ENCODE measurements at places on chromosomes 7 and 10.

- no peak for DNase-seq
Measured at GRCh38 chr7:20033621-20034400, 183.4 kb downstream of the MACC1 start.

DNA sequence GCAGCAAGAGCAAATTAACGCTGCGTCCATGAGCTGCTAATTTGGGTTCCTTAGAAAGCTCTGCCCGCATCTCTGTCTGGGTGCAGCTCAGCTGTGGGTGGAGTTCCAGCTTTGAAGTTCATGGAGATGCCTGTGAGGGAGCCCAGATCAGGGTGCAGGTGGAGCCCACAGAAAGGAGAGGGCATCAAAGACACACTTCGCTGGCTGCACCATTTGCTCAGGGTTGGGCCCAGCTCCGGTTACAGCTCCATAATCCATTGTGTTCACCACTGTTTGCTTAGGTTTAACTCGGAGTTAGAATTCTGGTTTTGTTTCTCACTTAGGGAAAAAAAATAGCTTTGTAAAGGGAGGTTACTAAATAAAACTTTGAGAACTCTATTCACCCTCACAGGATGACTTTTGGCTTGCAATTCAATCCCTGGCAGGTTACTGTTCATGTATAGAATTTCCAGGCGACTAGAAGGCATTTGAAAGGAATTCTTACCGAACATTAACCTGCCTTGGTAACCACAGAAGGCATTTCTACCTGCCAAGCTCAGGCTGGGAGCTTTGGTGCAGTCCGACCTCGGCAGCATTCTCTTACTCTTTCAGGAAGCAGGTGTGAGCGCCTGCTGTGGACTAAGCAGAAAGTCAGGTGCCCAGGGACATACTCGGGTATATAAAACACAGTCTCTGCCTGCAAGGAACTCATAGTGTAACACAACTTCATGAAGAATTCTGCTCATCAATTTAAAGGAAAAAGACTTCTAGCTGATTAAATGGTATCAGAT, 179.5 kb upstream of the RNF32 start:
- DNase-seq = no peak

- peak; percentile 65 for DNase-seq
Measured at GRCh38 chr10:124641282-124642087, 102.7 kb downstream of the FAM53B start.

- no peak for DNase-seq
Measured at GRCh38 chr7:47291461-47292081, 290.3 kb downstream of the TNS3 start.

DNA sequence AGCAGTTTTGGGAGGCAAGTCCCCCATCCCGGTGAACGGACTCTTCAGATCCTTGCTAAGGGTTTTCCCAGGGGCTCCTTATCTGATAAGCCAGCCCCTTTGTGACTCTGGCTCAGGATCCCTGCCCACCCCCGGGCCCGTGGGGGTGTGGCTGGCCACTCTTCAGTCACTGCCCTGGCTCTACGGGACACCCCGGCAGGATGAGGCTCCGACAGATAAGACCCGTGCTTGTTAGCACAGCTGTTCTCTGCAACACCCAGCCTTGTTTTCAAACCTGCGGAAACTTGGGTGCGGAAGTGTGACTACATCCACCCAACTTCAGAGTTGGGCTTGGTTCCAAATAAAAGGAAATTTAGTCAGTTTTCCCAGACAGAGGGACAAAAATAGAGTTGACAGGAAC, 66.7 kb upstream of the PODXL start:
- no peak for DNase-seq

DNA sequence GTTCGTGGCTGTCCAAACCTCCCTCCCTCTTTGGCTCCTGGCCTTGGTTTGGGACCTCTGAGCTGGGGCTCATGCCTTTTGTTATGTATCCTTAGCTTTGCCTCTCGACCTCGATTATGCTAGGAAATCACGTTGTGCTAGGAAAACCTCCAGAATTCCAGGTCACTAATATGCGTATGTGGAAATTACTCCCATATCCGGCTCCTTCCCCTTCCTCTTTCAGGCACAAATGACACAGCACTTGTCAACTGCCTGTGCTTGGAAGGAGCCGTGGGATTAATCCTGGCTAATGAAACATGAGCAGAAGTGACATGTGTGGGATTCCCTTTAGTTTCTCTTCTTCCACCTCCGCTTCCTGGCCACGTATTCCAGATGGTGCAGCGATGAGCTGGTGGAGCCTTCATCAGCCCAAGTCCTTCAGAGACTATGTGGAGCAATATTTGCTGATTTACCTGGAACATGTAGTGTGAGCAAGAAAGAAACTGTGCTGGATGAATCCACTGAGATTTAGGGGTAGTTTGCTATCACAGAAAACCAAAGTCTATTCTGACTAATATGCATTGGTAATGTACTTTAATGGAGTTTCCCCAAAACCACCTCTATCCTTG, 149.2 kb downstream of the REEP3 start:
- DNase-seq = no peak

DNA sequence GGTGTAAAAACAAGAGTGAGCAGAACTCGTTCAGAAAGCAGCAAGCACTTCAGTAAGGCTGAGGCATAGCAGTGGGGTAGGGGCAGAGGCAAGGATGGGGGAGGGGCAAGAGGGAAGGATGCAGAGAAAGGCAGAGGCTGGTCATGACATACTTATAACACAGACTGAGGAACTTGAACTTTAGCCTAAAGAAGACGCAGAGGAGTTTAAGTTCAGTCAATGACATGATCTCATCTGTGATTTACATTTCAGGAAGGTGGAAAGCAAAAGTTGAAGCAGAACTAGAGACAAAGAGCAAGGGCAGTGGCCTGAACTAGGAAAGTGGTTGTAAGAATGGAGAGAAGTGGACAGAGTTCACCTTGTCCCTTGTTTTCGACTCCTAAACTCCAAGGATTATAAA, 15.8 kb downstream of the MACC1 start:
- peak; percentile 62 for DNase-seq

- DNase-seq = no peak
Measured at GRCh38 chr7:92841192-92841591, 4.8 kb upstream of the CDK6 start.

DNA sequence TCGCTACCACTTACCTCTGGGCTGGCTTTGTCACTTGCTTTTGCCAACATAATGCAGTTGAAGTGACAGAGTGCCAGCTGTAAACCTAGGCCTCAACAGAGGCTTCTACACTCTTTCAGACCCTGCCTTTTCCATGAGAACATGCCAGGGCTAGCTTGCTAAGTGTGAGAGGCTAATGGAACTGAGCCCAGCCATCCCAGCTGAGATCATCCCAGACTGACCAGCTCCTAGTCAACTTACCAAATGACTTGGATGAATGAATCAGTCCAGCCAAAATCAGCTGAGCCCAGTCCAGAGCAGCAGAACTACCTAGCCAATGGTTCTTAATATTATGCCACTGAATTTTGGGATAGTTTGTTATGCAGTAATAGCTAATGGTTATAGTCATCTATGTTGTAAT, 34.7 kb upstream of the MKLN1 start:
- no peak for DNase-seq

DNA sequence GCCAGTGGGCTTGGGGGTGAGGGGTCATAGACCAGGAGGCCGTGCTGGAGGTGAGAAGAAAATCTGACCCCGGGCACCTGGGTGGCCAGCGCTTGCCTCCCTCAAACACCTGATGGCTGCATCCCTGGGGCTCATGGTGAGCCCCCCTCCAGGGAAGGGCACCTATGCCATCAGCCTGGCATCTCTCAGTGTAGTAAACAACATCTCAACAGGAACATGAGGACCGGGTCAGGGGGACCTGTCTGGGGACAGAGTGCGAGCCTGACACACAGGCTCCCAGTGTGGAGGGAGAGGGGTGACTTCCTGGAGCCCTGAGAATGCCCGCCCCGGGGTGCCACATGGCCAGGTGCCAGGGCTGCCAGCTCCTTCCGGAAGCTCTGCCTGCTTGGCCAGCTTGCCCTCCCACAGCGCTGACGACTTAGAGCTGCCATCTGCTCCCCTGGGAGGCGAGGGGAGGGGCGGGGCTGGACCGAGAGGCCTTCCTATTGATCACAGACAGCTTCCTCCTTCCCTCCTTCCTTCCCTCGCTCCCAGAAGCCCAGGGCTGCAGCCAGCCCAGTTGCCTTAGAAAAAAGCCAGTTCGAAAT, 12.3 kb downstream of the STX1A start:
- DNase-seq = peak; percentile 95

DNA sequence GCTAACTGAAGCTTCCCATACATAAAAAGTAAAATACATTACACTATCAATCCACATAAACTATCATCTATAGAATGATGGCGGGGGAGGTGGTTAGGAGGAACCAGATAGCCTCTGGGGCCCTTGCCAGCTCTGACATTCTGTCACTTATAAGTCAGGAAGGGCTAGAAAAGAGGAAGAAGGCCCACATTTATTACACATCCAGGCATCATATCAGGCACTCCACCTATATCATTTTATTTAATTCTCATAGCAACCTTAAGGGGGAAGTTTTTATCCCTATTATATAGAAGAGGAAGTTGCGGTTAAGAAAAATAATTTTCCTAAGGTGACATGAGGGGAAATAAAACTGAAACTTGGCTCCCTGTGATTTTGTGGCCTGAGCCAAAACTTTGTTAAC, 29.9 kb downstream of the HEPACAM2 start:
- DNase-seq = no peak

DNA sequence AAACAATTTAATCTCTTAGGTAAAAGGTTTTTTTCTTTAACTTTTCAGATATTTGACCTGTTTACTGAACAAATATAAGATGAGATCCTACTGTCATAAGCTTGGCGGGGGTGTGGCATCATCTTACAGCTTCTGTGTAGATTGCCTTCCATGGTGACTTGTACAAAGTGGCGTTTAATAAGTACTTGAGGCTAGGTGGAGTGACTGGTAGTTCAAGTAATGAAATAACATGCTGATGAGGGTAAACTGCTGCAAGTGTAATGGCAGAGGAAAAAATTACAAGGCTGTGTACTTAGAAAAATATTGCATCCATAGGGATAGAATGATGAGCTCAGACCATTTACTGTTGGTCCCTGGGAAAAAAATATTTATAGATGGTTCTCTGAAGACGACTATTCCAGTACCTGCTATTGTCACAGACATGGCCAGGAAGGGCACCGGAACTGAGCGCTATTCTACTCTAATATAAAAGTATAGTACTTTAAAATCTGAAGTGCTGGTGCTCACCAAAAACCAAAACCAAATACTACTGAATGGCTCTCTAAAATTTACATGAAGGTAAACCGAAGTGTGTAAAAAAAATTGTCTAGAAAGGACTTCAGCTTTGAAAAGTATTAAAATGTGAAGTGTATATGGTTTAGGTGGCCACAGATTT, 42.4 kb downstream of the DNAH11 start:
- DNase-seq = no peak

DNA sequence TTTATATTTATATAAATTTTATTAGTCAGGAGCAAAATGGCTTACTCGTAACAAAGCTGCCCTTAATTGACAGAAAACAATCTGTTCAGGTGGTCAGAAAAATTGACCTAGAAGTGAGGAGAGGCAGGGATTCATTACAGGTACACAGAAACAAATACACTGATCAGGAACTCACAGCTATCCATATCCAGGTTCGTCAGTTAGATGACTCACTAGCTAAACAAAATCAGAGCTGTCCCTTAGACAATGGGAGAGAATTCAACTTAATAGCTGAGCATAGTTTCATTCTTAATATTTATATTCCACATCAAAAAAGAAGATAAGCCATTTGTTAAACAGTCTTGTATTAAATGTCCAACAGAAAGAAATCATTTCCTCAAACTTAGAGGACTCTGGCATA, 41.7 kb downstream of the HYCC1 start:
- no peak for DNase-seq

DNA sequence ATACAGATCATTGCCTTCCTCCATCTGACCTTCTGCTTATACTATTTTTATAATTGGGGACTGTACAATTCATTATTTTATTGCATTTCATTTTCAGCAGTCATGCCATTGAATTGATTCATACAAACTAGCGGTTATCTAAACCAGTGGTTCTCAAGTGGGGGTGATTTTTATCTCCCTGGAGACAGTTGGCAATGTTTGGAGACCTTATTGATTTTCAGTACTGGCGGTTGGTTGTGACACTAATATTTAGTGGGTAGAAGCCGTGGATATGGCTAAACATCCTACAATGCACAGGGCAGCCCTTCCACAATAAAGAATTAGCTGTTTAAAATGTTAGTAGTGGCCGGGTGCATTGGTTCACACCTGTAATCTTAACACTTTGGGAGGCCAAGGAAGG, 765.9 kb downstream of the LRMDA start:
- no peak for DNase-seq

DNA sequence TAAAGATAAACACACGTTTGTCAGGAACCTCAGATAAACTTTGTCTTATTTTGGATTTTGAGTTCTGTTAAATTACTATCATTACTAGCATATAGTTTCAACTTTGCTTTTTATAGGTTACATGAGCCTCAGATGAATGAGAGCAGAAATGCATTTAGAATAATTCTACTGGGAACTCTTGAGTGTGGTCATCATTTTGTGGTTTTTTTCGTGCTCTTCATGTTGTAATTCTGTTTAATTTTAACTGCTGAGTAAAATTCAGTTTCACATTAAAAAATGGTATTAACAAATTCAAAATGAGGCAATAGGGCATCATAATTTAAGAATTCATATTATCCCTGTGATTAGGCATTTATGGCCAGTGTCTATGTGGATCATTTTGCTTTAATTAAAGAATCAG, 72.9 kb downstream of the GNAI1 start:
- DNase-seq = no peak

- DNase-seq = no peak
Measured at GRCh38 chr7:135185471-135186260, 15.2 kb upstream of the CYREN start.

DNA sequence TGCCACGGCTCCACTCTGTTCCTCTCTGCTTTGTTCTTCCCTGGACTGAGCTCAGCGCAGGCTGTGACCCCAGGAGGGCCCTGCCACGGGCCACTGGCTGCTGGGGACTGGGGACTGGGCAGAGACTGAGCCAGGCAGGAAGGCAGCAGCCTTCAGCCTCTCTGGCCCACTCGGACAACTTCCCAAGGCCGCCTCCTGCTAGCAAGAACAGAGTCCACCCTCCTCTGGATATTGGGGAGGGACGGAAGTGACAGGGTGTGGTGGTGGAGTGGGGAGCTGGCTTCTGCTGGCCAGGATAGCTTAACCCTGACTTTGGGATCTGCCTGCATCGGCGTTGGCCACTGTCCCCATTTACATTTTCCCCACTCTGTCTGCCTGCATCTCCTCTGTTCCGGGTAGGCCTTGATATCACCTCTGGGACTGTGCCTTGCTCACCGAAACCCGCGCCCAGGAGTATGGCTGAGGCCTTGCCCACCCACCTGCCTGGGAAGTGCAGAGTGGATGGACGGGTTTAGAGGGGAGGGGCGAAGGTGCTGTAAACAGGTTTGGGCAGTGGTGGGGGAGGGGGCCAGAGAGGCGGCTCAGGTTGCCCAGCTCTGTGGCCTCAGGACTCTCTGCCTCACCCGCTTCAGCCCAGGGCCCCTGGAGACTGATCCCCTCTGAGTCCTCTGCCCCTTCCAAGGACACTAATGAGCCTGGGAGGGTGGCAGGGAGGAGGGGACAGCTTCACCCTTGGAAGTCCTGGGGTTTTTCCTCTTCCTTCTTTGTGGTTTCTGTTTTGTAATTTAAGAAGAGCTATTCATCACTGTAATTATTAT, 1.2 kb downstream of the CLDN4 start:
- peak; percentile 79 for DNase-seq

- no peak for DNase-seq
Measured at GRCh38 chr10:102998399-102998907, 80.4 kb downstream of the CNNM2 start.
